Hepatocyte (in vitro differentiated cells): ENCODE measurements at places on chromosomes 3 and 15. TPM values are rescaled to one million over a fixed set of nuclear protein-coding genes. Genes with fewer than 3 reads are reported as not detected.

Gene CKMT1A
- polyA plus RNA-seq, result 8.2 and 10.2 TPM in 2 replicates

Gene PLA2G4D
- polyA plus RNA-seq, result 0.21 TPM in 1 of 2 replicates, not detected in the other

Gene NOX5
- polyA plus RNA-seq, result not detected in 2 replicates

Gene AP3B2
- polyA plus RNA-seq, result 2.9 and 4.1 TPM in 2 replicates

Gene DPPA2
- not detected in 2 replicates for polyA plus RNA-seq

Gene PRTG
- polyA plus RNA-seq, result 6.6 and 7.8 TPM in 2 replicates

Gene GCSAM
- polyA plus RNA-seq, result 0.66 and 1.3 TPM in 2 replicates

Gene PPM1L
- polyA plus RNA-seq, result 4.0 and 5.1 TPM in 2 replicates

Gene MAN2C1
- polyA plus RNA-seq, result 88.0 and 119 TPM in 2 replicates

Gene UBE3A
- 60.3 and 85.5 TPM in 2 replicates for polyA plus RNA-seq

Gene CPN2
- polyA plus RNA-seq, result 2.2 and 4.6 TPM in 2 replicates

Gene IQCH
- polyA plus RNA-seq, result 0.76 and 1.4 TPM in 2 replicates

Gene RGMA
- 2.5 and 2.8 TPM in 2 replicates for polyA plus RNA-seq

Gene TAGLN3
- 0.51 and 1.9 TPM in 2 replicates for polyA plus RNA-seq

Gene CFAP20DC
- polyA plus RNA-seq, result 2.2 and 2.3 TPM in 2 replicates

Gene GPR160
- polyA plus RNA-seq, result 39.8 and 52.2 TPM in 2 replicates

Gene CALML4
- 72.7 and 79.8 TPM in 2 replicates for polyA plus RNA-seq

Gene GREM1
- 1.5 and 3.1 TPM in 2 replicates for polyA plus RNA-seq

Gene OR5H14
- polyA plus RNA-seq, result not detected in 2 replicates

Gene TGFBR2
- polyA plus RNA-seq, result 30.2 and 42.2 TPM in 2 replicates

Gene GPR156
- 0.80 TPM in 1 of 2 replicates, not detected in the other for polyA plus RNA-seq

Gene THAP10
- 2.1 and 3.8 TPM in 2 replicates for polyA plus RNA-seq

Gene CSPG4
- 7.8 and 8.6 TPM in 2 replicates for polyA plus RNA-seq

Gene GOLGA6L6
- polyA plus RNA-seq, result not detected in 2 replicates

Gene HRH1
- 1.8 and 3.3 TPM in 2 replicates for polyA plus RNA-seq

Gene RETNLB
- polyA plus RNA-seq, result not detected in 2 replicates

Gene AQP9
- polyA plus RNA-seq, result 0.05 and 0.60 TPM in 2 replicates

Gene ALPK3
- polyA plus RNA-seq, result 6.0 and 7.1 TPM in 2 replicates

Gene LRRFIP2
- 29.0 and 38.0 TPM in 2 replicates for polyA plus RNA-seq

Gene MUC20
- polyA plus RNA-seq, result 8.2 and 15.3 TPM in 2 replicates

Gene EXD1
- not detected in 2 replicates for polyA plus RNA-seq

Gene TP63
- 1.0 and 1.9 TPM in 2 replicates for polyA plus RNA-seq

Gene SLC22A13
- polyA plus RNA-seq, result 0.33 TPM in 1 of 2 replicates, not detected in the other

Gene FBXL22
- polyA plus RNA-seq, result 1.3 and 1.4 TPM in 2 replicates

Gene C2CD4A
- polyA plus RNA-seq, result 0.57 and 0.60 TPM in 2 replicates

Gene DAZL
- not detected in 2 replicates for polyA plus RNA-seq

Gene CYP8B1
- 2.2 and 4.5 TPM in 2 replicates for polyA plus RNA-seq

Gene HDC
- not detected in 2 replicates for polyA plus RNA-seq

Gene POLQ
- 0.68 and 1.3 TPM in 2 replicates for polyA plus RNA-seq

Gene SNRPN
- 258 and 283 TPM in 2 replicates for polyA plus RNA-seq

Gene WDR82
- polyA plus RNA-seq, result 20.2 and 24.8 TPM in 2 replicates

Gene ACSBG1
- polyA plus RNA-seq, result 0.10 and 0.47 TPM in 2 replicates

Gene VIPR1
- 17.3 and 17.5 TPM in 2 replicates for polyA plus RNA-seq

Gene GHRL
- polyA plus RNA-seq, result 11.3 and 12.0 TPM in 2 replicates

Gene LINGO1
- polyA plus RNA-seq, result 5.1 and 8.1 TPM in 2 replicates

Gene DNAH1
- 2.7 and 4.2 TPM in 2 replicates for polyA plus RNA-seq
